Foreskin keratinocyte (primary cell): ENCODE measurements at places on chromosomes 5 and 9. TPM values are rescaled to one million over a fixed set of nuclear protein-coding genes. Genes with fewer than 3 reads are reported as not detected.
A peak's percentile ranks its signal among the peaks of the same experiment; 100 is the strongest.

Gene ARL14EPL
- polyA plus RNA-seq, result not detected in 2 replicates

Gene SPAG8
- 0.36 and 0.50 TPM in 2 replicates for polyA plus RNA-seq

DNA sequence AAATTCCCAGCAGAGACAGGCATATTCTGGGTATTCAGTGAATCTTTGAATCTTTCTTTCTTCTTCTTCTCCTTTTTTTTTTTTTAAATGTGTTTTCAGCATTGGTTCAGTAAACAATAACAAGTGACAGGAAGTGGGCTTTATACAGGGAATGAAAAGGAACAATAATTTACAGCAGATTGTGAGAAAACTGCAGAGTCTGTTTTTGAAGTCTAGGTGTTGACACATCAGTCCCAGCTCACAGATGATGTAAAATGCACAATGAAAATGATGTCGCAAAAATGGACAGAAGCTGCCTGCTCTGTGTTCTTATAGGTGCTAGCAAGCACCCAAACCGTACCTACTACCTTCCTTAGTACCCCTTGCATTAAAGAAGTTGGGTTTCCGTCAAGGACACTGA is 38.8 kb downstream of the TNC start:
- DNase-seq, result no peak

Gene ZDHHC12
- polyA plus RNA-seq, result 115 and 122 TPM in 2 replicates

DNA sequence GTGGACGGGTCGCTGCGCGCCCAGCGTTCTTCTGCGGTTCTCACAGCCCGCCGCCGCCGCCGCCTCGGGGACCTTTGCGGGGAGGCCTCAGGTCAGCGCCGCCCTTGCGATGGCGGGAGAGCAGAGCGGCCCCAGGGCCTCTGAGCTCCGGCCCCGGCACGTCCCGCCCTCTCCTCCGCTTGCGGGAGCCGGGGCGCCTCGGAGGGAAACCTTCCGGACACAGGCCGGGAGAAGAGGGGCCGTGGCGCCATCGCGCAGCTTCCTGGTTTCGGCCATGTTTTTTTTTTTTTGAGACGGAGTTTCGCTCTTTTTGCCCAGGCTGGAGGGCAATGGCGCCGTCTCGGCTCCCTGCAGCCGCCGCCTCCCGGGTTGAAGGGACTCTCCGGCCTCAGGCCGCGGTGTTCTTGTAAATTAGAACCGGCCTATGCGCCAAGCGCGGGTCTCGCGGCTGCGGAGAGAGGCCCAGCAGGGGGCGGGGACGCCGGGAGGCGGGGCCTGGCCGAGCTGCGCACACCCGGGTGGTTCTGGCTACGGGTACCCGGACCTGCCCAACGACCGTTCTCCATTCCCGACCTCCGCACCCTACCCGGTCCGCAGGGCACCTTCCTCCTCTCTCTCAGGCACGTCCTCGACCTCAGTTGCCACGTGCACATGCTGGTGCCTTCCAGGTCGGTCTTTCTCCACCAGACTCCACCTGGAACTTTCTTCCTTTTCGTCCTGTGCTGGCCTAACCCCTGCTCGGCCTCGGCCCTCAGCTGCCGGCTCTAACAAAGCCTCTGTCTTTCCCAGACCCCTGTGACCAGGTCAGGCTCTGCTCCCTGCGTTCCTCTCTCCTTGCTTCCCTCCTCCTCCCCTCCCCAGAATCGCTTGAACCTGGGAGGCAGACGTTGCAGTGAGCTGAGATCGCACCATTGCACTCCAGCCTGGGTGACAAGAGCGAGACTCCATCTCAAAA is 28.8 kb upstream of the MGAT1 start:
- no peak for DNase-seq

Gene CKMT2
- polyA plus RNA-seq, result not detected in 2 replicates

GRCh38 chr9:132011309-132011708 is 68.4 kb downstream of the MED27 start:
- DNase-seq, result no peak

DNA sequence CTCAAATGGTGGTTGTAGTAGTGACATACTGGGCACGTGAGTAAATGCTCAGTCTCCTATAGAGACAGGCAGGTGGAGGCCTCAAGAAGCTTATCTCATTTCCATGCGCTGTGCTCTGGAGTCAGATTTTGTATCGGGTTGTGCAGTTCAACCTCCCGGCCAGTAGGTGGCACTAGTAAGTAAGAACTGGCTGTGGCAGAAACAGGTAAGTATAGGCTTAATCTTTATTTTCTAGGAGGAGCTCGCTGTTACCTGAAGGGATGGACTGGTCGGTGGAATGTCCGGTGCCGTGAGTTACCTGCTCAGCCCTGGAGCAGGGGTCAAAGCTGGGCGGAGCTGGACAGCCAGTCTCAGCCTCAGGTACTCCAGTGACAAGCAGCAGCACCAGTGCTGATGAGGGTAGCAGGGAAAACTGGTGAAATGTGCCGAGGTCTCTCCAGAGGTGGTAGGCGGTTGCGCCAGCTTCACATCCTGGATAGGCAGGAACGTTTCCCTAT is 880.1 kb upstream of the SEMA6A start:
- peak; percentile 41 for DNase-seq

Gene PCDHB11
- not detected in 2 replicates for polyA plus RNA-seq

GRCh38 chr9:113011911-113012381 is at the start of gene ZNF883:
Gene ZNF883 (minus strand): TSS chr9:113012192.
- peak; percentile 23 for DNase-seq

GRCh38 chr5:112258571-112258970 is 160.5 kb downstream of the EPB41L4A start:
- no peak for DNase-seq

DNA sequence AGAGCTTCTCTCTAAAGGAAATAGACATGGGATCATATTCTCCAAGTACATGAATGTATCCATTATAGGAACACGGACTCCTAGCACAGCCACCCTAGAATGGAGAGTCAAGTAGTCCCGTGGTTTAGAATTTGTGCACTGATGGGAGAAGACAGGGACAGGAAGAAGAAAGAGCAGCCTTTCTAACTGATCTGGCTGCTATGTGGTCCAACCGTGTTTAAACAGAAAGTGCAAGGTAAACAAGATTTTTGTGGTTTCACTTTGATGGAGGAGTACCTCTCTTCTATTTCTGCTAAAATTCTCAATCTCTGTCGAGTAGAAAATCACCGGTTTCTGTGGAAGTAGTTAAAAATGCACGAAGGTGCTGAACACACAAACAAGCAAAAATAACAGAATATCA is 171.3 kb downstream of the ST8SIA4 start:
- no peak for DNase-seq

- DNase-seq, result no peak
Observed at GRCh38 chr9:129227843-129228189, 49.8 kb upstream of the IER5L start.

GRCh38 chr5:10585518-10585915 is 21.6 kb downstream of the ANKRD33B start:
- DNase-seq, result no peak

Gene TXN
- 704 and 712 TPM in 2 replicates for polyA plus RNA-seq

GRCh38 chr5:171891150-171891549 is 105.5 kb downstream of the SMIM23 start:
- no peak for DNase-seq

DNA sequence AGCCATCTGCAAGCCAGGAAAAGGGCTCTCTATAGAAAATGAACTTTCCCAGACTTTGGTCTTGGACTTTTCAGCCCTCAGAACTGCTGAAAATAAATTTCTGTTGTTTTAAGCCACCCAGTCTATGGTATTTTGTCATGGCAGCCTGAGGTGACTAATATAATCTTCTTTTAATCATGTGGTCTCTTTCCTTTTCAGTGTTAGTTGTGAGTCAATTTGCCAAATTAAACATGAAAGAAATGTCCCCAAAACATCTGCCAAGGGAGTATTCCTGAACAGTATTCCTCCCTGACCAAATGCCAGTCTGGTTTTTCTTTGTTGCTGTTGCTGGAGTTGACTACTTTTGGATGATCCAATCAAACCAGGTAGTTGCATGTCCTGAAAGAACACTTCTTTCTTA is 4.7 kb upstream of the YTHDC2 start:
- DNase-seq, result no peak

DNA sequence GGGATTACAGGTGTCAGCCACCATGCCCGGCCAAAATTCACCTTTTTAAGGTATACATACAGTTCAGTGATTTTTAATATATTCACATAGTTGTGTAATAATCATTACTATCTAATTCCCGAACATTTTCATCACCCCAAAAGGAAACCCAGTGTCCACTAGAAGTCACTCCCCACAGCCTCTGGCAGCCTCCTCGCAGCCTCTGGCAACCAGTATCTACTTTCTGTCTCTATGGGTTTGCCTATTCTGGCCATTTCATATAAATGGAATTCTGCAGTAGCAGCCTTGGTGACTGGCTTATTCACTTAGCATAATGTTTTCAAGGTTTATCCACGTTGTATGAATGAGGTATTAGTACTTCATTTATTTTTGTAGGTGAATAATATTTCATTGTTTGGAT is 59.0 kb downstream of the UBAP1 start:
- DNase-seq, result no peak

- no peak for DNase-seq
Observed at GRCh38 chr9:123084256-123084655, 50.8 kb downstream of the GPR21 start.

Gene CAVIN4
- 0.25 and 0.29 TPM in 2 replicates for polyA plus RNA-seq

DNA sequence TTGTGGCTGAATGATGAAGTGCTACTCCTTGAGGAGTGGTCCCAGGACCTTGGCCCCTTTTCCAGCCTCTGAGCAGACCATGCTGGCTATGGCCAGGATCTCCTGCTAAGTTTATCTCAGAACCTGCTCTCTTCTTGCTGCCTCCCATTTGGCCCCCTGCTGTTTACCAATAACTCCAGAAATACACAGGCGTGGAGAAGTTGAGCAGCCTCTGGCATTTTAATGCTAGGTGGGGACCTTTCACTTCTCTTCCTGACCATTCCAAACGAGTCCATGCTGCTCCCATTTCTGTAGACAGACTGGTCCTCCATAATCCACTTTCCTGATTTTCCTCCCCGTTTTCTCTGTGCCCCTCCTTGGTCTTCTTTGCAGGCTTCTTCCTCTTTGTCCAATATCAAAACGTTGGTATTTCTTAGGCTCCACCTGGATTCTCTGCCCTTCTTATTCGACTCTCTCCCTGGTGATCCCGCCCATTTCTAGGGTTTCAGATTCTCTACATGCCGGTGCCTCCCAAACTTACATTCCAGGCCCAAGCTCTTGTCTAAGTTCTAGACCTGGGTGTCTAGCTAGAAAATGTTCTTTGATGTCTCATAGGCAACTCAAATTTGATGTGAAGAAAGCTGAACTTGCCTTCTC is 33.4 kb upstream of the TNFAIP8 start:
- no peak for DNase-seq

Gene SPATA31A3
- not detected in 2 replicates for polyA plus RNA-seq

Gene PCDH12
- polyA plus RNA-seq, result 0.01 and 0.02 TPM in 2 replicates

Gene ARHGEF39
- 4.9 and 5.7 TPM in 2 replicates for polyA plus RNA-seq

Gene TSSK1B
- not detected in 2 replicates for polyA plus RNA-seq

- DNase-seq, result no peak
Observed at GRCh38 chr5:124061663-124062062, 549.7 kb downstream of the CSNK1G3 start.

DNA sequence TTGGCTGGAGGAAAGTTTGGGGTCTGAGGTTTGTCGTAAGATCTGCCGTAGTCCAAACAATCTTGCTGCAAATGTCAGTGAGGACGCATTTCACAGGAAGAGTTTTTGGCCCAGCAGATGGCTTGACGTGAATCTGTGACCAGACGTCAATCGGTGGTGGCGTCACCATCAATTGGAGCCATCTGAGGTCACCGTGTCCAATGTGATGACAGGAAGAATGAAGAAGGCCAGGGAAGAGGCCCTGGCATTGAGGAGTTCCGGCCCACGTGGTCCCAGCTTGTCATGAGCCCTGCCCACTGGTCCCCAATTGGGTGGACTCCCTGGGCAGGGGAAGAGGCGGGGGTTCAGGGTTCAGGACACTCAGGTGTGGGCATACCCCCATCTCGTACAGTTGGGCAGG is 79.9 kb downstream of the OLFM1 start:
- no peak for DNase-seq

DNA sequence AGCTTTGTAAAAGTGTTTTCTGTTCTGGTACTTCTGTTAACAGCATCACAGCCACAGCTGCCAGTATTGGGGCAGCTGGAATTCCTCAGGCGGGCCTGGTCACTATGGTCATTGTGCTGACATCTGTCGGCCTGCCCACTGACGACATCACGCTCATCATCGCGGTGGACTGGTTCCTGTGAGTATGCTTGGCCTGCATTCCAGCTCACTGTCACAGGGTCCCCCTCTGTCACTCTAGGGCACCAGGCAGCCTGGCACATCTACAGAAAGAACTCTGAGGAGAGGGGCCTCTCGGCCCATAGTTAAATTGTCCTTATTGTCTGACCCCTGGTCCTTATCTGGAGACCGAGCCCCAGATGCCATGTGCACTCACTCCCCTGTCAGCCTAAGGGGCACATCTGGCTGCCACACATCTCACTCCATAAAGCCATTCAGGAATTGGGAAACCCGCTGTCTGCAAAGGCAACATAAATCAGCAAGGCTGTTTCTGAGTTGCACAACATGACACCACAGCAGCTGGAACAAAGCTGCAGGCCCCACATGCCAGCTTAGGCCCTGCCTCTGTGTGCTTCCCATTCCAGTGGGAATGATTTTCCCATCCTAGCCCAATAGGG is 77.5 kb downstream of the SLC1A3 start:
- no peak for DNase-seq

Gene ZFP37
- polyA plus RNA-seq, result 0.21 and 0.27 TPM in 2 replicates

DNA sequence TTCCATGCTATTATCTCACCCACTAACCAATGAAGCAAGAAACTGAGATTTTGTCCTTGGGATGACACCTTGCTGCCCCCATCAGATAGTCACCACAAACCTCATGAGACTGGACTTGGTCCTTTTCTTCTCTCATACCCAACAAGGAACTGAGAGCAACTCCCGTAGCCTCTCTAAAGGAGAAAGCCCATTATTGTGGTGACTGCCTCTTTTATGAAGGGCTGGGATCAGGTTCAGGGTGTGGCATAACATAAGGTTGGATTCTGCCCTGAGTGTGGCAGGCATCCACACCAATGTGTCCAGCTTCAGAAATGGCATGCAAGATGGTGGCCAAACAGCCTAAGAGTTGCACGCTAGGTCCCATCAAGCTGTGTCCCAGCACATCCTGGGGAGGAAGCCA is 1.3 kb upstream of the ACTL7A start:
- no peak for DNase-seq

GRCh38 chr5:170286386-170286925 is 11.1 kb downstream of the LCP2 start:
- DNase-seq, result no peak

DNA sequence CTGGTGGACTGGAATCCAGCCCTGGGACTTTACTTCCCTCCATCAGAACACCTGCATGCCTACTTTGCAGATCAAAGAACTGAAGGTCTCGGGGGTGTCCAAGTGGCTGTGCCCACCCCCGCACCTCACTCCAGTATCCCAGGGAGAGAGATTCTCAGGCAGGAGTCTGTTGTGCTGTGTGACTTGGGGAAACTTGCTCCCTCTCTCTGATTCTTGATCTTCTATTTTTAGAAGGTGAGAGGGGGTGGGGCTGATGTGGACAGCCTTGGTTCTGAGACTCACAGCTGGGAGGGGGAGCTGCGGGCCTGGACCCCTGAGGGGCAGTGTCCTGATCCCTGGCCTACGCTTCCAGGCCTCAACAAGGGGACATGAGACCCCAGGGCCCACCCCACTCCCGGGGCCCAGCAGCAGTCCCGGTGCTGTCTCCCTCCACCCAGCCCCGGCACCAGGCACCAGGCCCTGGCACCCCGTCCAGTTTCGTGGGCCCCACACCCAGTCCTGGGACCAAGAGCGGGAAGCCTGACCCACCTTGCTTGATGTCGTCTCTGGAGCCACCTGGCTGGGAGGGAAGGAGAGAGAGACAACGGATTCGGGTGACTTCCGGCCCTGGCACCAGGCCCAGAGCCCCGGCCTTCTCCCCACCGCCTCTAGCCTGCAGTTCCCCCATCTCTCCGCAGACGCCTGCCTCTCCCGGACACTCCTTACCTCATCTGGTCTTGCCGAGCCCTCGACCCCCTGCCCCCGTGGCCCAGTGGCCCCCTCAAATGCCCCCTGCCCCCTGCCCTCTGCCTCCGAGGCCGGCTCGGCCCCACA is 74.0 kb upstream of the SPTLC1 start:
- no peak for DNase-seq

Gene SH3RF2
- polyA plus RNA-seq, result 22.9 and 23.9 TPM in 2 replicates
